ENCODE measurements at places on chromosomes 11 and 22. TPM values are rescaled to one million over a fixed set of nuclear protein-coding genes. Genes with fewer than 3 reads are reported as not detected.

GRCh38 chr11:69832561-69833413, 13.6 kb upstream of the FGF3 start:
- no peak for DNase-seq

DNA sequence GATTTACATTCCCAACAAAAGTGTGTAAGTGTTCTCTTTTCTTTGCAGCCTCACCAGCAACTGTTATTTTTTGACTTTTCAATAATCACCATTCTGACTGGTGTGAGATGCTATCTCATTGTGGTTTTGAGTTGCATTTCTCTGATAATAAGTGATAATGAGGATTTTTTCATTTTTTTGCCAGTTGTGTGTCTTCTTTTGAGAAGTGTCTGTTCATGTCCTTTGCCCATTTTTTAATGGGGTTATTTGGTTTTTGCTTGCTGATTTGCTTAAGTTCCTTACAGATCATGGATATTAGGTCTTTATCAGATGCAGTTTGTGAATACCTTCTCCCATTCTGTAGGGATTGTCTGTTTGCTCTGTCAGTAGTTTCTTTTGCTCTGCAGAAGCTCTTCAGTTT, 107.7 kb downstream of the EHF start:
- DNase-seq, result no peak

DNA sequence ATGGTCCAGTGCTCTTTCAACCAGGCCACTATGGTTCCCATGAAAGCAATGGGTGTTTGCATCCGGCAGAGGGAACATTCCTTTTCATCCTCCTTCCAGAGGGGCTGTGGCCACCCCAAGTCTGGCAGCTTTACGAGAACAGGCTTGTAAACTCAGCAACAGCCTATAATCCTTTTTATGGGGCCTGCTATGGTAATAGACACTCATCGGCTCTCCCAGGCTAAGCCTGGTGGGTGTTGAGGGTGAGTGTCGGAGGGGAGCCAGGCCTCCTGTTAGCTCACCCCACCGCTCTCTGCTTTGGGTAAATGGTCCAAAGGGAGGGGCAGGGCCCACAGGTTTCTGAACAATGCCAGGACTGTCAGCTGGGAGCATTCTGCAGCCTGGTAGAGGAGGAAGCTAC, 111.6 kb upstream of the CD82 start:
- no peak for DNase-seq

DNA sequence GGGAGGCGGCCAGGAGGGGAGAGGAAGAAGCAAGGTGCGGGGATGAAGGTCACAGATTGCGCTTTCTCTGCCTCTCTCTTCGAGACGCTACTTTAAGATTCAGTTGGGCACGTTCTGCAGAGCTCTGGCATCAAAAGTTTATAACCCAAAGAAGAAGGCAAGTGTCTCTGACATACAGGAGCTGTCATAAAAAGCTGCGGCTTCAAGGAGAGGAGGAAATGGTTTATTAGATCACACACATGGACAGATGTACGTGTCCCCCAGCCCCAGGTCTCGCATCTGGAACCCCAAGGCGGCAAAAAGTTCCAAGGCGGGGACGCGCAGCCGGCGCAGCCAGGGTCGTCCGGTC, 589.0 kb downstream of the OPCML start:
- no peak for DNase-seq

DNA sequence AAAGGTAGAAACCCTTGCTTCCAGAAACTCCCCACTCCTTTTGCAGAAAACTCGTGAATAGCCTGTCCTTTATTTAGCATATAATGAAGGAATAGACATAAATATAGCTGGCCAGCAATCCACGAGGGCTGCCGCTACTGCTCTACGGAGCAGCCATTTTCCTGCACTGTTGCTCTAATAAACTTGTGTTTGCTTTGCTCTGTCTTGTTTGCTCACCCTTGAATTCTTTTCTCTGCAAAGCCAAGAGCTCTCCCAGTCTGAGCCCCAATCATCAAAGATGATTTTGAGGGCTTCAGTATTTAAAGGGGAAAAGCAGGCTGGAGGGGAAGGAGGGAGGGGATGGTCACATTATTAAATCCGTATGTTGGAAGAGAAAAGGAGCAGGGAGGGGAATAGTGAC, 16.6 kb upstream of the CHKA start:
- no peak for DNase-seq

GRCh38 chr22:39456522-39457197, at the start of gene MGAT3:
MGAT3 (plus strand) TSS chr22:39457012; CDS start chr22:39487348, 30,336 bp downstream.
- no peak for DNase-seq

- no peak for DNase-seq
These were observed 261.4 kb upstream of the ISX start for GRCh38 chr22:34804604-34805003.

GRCh38 chr11:10314199-10315072, 9.6 kb downstream of the ADM start:
- DNase-seq, result no peak

GRCh38 chr11:99160447-99160846, 139.7 kb downstream of the CNTN5 start:
- no peak for DNase-seq

- DNase-seq, result no peak
These were observed 1060.8 kb downstream of the OPCML start for GRCh38 chr11:132471466-132471865.

DNA sequence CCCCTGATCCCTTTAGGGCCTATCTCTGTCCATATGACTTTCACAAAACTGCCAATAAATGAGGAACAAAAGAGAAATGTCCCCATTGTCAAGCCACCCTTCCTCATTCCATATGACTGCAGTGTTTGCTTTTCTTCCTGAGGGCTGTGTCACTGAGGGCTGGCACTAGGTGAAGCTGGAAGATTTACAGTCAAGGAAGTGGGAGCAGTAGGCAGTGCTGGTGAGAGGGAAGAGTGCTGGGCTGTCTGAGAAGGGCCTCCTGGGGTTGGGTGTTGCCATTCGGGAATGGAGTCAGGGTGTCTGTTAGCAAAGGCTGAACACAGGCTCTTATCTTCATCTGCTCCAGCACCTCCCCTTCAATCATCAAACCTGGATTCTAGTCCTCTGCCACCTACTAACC, 30.9 kb downstream of the INSC start:
- no peak for DNase-seq

DNA sequence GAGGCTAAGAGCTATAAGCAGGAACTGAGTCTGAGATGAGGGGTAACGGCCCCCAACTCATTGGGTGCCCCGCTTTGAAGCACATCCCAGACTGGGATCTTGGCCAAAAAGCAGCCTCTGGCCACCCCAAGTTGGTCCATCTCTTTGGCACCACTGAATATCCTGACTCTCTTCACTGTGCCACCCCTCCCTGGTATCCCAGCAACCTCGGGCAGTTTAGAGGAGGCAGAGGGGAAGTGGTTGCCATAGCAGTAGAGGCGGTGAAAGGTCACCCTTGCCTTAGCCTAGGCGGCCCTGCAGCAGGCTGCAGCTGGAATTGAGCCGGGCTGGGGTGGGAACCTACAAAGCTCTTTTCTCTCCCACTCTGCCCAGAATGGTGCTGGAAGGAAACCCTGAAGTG, 1.1 kb downstream of the PELI3 start:
- DNase-seq, result no peak

DNA sequence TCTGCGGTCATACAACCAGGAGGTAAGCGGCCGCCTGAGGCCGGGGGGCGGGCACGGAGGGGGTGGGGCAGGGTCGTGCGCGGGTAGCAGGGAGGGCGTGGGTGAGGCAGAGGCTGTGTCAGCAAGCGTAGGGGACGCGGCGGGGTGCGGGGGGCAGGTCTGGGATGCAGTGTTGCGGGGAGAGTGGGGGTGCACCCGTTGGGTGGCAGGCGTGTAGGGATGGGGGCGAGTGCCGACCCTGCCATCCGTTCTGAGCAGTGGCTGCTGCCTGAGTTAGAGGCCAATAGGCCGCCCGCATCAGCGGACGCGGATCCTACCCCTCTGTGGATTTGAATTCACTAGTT, 1.4 kb downstream of the RIC8A start:
- DNase-seq, result no peak

- no peak for DNase-seq
These were observed 14.4 kb downstream of the C22orf42 start for GRCh38 chr22:32144496-32145274.

DNA sequence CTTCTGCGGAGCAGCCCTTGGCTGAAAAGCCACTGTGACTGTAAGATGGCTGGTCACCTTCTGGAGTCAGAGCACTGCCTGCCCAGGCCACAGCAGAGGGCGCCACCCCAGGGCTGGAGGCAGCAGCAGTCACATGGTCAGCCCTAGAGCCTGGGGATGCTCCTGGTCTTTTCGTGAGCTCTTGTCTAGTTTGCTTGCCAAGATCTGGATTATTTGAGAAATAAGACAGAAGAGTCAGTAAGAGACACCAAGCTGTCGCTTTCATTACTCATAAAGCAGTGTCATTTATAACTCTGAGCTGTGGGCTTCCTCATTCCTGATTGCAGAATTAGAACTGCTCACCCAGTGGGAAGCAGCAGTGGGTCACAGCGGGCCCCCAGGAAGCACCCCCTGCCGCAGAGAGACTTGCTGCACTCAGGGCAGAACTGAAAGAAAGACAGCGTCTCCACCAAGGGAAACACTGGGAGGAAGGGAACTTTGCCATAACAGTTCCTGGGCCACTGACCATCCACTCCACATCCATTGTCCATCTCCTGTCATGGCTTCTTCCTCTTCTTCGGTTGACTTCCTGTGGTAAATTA, 56.7 kb downstream of the PPP6R2 start:
- DNase-seq, result no peak

GRCh38 chr11:75398906-75399305, 412 bp upstream of the RPS3 start:
- DNase-seq, result no peak

DNA sequence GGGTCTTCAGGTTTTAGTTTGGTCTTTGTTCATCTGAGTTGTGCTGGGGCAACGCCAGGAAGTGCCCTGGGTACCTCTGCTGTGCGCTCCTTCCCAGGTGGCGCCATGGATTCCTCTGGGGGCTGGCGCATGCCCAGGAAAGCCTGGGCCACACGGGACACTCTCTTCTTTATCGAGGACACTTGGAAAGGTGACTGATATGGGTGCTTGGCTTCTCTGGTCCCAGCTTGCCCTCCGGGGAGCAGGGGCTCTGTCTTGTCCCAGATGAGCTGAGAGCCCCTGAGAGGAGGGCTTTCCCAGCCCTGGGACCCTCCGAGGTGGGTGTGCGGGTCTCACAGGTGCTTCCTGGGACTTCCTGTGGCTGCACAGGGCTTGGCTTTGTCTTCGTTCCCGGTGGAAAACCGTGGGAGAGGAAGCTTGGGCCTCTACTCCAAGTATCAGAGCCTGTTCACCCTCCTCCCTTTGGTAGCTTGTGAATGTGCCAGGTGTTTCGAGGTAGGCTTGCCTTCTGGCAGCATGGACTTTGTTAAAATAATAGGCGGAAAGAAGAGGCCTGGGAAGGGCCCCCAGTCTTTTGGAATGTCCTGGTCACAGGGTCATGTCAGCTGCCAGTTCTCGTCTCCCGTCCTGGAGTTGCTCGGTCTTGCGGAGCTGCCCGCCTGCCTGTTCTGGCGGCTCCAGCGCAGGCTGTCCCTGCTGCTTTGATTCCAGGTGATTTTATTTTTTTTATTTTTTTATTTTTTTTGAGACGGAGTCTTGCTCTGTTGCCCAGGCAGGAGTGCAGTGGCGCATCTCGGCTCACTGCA, 10.1 kb upstream of the NEAT1 start:
- DNase-seq, result no peak

GRCh38 chr11:114265122-114265878, 30.9 kb upstream of the NNMT start:
- no peak for DNase-seq

DNA sequence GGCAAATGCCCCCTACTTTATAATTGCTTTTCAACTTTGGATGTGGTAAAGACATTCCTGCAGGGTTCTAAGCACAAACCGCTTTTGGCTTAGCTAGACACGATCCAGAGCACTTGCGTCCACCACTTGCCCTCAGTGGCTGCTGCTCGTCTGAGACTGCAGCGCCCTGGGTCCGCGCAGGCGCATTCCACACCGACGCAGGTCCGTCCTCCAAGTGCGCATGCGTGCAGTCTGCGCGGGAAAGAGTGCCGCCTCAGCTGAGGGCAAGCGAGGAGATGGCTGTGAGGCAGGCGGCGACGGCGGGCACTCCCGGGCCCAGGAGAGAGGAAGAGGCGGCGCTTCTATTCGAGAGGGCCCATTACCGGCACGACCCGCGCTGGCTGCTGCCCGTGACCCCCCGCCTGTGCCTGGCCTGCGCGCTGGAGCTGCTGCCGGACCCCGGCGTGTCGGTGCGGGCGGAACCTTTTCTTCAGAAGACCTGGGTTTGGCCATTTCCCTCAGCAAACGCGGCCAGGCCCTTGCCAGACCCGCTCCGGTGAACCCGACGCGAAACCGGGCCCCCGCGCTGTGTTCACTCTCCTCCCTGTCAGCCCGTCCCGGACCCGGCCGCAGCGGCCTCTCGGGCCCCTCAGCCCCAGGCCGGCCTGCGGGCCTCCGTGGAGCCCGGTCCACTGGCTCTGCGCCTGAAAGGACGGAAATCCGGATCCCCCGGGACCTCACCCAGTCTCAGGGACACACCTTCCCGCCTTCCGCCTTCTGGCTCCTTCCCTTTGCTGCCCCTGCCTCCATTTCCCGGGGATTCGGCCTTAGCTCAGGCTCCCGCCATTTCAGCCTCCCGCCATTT, at the start of gene MEI1:
MEI1 (plus strand) TSS at position 240 of the 844 bp plus-strand sequence; CDS start at position 276, 36 bp downstream.
- DNase-seq, result peak; percentile 23

- DNase-seq, result no peak
These were observed 38.6 kb upstream of the RPS13 start for GRCh38 chr11:17116117-17116516.

- DNase-seq, result no peak
These were observed 4.7 kb downstream of the KLHDC7B start for GRCh38 chr22:50550395-50550794.

DNA sequence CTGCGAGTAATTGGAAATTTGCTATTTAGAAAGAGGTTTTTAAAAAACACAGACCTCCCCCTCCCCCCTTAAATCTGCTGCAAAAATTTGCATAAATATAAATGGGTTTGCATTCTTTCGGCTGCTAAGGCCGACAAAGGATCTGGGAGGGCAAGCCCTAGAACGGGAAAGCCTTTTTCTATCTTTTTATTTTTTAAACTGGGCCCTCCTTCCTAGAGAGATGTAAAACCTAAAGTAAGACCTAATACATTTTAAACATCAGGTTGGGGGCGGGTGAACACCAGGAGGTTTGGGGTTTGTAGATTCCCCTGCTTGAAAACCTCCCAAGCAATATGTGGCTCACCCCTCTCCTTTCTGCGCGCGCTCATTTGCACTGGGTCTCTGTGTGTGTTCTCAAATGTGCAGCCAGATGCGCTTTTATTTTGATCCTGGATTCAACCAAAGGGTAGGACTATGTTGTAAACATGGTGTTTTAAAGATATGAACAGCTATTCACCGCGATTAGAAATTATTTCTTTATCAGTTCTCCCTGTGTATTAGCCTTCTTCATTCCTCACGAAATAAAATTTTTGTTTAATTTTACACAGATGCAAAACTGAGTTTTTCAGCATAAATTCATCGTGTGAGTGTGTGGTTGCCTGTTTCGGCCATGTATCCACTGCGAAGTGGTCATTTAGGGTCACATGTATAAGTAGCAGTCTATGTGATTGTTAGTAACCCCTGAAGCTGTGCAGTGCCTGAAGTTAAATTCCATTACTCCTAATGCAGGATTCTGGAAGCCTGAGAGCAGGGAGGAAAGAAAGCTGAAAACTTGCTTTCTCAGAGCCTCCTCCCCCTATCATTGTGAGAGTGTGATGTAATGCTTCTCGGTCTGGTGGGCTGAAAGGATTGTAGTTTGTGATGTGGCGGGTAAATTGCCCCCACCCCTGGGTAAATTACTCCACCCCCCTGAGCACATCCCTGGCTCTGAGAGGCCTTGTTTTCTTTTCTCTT, 988 bp downstream of the TNRC6B start:
- no peak for DNase-seq

The PANX2 gene
- total RNA-seq, result 4.5 TPM

The CRELD2 gene
- total RNA-seq, result 22.7 TPM

The DAGLA gene
- 1.7 TPM for total RNA-seq

The SULT4A1 gene
- total RNA-seq, result not detected

The SCGB1A1 gene
- total RNA-seq, result 6.6 TPM

The TSGA10IP gene
- not detected for total RNA-seq

The IFITM2 gene
- 14.4 TPM for total RNA-seq

The CCDC73 gene
- 0.18 TPM for total RNA-seq
